Mesothelial cell of epicardium (in vitro differentiated cells): ENCODE measurements at places on chromosomes 1 and 21. TPM values are rescaled to one million over a fixed set of nuclear protein-coding genes. Genes with fewer than 3 reads are reported as not detected.

Gene LCE2A
- total RNA-seq: not detected in 3 replicates

Gene BSND
- total RNA-seq: 0.05 to 0.09 TPM (median 0.09 TPM) in 3 replicates

Gene BCAN
- total RNA-seq: 0.54 to 0.85 TPM (median 0.78 TPM) in 3 replicates

GRCh38 chr1:85042413-85042812 lies 5.9 kb downstream of the MCOLN3 start:
- no peak for DNase-seq

DNA sequence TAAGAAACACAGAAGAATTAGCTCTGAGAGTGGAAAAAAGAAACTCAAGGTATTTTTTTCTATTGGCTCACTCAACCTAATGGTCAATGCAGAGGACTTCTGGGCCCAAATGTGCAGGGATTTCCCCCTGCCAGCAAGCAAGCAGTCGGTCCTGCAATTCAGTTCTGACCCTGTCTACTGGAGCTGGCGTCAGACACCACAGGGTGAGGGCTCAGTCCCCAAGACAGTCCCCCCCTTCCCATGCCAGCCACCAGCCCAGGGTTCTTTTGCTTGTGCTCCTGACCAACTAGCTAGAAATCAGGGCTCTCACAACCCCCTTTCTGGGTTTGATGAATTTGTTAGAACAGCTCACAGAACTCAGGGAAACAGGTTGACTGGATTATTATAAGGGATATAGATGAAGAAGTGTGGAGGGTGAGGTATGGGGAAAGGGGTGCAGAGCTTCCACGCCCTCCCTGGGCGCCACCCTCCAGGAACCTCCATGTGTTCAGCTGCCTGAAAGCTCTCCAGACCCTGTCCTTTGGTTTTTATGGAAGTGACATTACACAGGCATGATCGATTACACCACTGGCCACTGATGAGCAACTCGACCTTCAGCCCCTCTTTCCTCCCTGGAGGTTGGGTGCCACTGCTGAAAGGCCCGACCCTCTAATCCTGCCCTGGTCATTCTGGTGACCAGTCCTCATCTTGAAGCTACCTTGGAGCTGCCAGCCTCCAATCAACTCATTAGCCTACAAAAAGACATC lies 22.5 kb upstream of the PWP2 start:
- no peak for DNase-seq

DNA sequence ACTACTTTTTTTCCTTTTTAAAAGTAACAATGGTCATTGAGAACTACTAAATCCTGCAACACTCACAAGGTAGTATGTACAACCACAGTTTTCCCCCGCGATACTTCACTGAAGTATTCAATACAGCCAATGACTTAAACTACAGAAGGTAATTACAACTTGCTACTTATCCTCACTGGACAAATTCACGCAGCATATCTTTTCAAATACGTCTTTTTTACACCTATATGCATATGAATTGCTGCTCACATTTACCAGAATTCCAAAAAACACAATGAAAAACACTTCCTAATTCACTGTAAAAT lies 12.4 kb downstream of the NRIP1 start:
- no peak for DNase-seq

DNA sequence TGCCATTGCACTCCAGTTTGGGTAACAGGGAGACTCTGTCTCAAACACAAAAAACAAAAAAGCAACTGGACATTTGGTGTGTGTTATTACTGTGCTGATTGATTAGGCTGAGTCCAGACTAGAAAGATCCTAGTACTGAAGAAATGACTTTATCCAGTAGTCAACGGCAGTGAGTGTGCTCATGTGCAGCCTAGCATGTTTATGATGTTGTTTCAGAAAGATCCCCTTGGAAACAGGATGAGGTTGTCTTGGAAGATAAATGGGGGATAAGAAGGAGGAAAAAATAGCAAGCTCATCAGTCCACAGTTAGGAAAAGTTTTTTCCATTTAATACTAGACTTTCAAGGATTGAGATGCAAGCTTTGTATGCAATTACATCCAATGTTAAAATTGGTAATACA lies 14.3 kb downstream of the RUSC1 start:
- DNase-seq: no peak
